ENCODE measurements at places on chromosomes 5 and 9.

DNA sequence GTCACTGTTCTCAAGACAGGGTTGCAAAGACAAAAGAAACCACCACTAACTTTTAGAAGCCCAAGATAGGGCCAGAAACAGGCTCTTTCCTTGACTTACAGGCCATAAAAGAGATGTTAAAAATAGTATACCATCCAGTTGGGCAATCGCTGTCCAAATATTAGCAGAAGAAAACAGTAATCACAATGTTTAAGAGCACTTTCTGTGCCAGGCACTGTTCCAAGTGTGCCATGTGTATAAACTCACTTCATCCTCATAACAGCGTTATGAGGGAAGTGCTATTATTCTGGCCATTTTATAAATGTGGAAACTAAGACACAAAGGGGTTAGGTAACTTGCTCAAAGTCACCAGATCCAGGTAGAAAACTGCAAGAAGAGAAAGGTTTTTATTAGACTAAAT is 111.7 kb downstream of the KCNN2 start:
- DNase-seq: no peak

DNA sequence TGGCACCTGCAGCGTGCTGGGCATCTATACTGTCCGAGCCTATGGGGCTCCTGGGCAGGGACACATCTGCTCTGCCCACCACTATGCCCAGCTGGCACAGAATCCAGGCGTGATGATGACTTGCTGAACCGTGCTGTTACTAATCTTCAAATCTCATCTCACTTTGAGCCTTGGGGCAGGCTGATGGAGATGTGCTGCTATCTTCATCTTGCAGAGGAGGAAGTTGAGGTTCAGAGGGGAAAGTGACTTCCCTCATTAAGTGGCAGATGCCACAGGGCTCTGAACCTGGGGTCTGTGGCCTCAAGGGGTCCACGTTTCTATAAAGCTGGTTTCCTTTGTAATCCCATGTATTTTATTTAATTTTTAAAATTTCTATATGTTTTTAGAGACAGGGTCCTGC is 4.7 kb downstream of the SLC2A6 start:
- no peak for DNase-seq

DNA sequence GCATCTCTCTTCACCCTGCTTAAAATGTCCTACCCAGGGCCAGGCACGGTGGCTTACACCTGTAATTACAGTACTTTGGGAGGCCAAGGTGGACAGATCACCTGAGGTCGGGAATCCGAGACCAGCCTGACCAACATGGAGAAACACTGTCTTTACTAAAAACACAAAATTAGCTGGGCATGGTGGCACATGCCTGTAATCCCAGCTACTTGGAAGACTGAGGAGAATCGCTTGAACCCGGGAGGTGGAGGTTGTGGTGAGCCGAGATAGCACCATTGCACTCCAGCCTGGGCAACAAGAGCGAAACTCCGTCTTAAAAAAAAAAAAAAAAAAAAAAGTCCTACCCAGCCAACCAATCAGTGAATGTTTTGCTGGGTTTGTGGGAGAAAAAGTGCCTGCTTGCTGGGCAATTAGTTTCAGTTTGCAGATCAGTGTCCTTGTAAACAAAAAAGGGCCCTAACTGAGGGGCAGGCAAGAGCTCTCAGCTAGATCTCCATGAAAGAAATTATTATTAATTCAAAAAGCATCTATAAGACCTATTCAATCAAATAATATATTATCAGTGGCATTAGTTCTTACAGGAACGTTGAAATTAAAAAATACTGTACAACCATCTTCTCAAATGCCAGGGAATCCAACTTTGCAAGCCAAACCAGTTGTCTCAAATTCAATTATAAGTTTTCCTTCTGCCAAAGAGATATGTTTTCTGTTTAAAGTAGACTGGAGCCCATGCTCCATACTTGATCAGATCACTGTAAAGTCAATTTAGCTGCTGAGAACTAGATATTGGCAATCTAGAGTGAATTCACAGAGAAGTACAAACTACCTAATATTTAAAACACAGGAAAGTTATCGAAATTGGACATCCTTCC is 3.9 kb downstream of the MEGF9 start:
- DNase-seq: no peak

DNA sequence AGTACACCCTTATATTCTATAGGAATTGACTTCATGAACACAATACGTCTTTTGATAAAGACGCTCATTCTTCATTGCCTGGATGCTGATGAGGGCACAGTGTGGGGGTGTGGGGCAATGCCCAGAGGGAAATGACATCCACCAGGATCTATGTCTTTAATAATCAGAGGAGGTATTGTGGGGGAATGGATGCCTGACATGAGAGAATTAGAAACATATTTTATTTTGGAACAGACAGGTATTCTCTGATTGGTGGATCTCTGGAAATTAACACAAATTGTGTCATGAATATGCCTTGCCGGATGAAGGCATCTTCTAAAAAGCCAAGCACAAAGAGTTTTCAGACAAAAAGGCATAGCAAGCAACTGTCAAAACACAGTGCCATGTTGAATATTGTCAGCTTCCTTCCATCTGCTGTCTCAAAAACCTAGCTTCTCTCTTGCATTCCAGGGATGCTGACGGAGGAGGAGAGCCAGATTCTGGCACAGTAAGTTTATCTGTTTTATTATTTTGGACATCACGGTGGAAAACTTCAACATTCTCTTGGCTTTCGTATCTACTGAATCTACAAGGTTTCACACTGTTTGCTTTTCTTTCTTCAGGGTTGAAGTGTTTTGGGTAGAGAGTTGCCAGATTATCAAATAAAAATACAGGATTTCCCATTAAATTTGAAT is 3.9 kb upstream of the C5orf58 start:
- no peak for DNase-seq

DNA sequence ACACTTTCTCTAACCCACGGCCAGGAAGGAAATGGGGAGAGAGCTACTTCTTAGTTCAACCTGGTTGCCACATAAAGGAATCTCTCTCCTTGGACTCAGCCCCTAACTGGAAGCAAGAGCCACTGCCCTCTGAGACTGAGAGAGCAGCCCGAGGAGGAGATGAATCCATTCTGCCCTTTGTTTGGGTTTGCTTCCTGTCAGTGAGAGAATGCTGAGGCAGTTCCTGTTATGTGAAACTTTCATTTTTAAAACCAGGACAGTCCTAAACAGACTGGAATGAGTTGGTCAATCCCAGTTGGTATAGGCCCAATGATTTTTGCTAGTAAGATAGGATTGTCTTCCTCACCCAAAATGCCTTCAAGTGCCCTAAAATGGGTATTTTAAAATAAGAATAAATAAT is 205.1 kb downstream of the NTRK2 start:
- no peak for DNase-seq

- DNase-seq: no peak
These were observed 75.0 kb upstream of the SAP30L start for GRCh38 chr5:154370813-154371212.

- no peak for DNase-seq
These were observed 19.3 kb upstream of the SLC6A3 start for GRCh38 chr5:1464511-1464910.

DNA sequence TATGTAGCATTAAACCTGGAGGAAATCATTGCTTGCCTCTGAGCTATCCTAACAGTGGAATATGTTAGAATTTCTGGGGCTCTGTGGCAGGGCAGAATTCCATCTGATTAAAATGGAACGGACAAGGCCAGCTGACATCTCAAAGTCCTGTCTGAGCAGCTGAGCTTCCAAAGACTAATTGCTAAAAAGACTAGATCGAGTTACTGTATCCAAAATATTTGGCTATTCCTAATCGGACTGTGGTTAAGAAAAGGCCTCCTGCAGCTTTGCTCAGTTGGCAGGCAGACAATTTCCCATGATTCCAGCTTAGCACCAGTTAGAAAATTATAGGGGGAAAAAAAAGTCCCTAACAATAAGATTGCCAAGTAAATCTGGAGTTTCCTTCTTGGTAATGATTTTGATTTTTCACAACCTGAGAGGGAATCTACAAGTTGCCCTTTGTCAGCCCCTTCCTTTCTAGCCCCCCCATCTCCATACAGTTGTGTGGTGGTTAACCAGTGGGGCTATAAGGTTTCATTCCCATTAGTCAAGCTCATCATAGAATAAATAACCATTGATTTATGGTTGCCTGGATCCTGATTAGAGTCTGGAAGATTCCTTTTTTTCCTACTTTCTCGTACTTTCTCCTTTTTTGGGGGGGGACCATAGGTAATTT is 26.4 kb downstream of the PTGR1 start:
- peak; percentile 56 for DNase-seq

GRCh38 chr9:70600506-70600905 is 186.0 kb upstream of the KLF9 start:
- peak; percentile 36 for DNase-seq

- no peak for DNase-seq
These were observed 195.3 kb upstream of the RFX3 start for GRCh38 chr9:3721096-3721495.

DNA sequence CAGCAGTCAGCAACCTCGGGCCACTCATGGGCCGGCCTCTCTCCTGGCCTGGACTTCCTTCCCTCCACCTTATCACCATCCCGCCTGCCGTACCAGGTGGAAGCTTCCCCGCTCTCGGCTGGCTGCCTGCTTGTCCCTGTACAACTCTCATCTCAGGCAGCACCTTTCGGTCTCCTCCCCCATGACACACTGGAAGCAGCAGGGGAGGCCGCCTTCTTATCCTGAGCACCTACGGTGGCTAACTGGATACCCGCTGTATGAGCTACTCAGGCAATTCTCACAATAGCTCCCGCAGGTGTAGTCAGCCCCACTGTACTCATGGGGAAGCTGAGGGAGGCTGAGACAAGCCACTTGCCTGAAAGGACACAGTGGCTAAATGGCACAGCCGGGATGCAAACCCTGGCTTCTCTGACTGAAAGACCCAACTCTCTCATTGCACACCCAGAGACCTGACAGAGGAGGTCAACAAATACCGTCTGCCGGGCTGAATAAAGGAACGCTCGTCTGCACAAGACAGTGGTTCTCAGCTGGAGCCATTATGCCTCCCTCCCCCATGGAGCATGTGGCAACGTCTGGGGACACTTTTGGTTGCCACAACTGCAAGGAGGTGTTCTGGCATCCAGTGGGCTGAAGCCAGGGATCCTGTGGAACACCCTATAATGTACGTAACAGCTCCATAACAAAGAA is 9.6 kb downstream of the STK10 start:
- DNase-seq: no peak

GRCh38 chr5:1840741-1841521 is 39.7 kb downstream of the NDUFS6 start:
- no peak for DNase-seq
